NCI-H1417 (cell line): ENCODE measurements at places on chromosomes 12 and 14.

- no peak for DNase-seq
These were observed 11.0 kb upstream of the OAS2 start for GRCh38 chr12:112967306-112967705.

DNA sequence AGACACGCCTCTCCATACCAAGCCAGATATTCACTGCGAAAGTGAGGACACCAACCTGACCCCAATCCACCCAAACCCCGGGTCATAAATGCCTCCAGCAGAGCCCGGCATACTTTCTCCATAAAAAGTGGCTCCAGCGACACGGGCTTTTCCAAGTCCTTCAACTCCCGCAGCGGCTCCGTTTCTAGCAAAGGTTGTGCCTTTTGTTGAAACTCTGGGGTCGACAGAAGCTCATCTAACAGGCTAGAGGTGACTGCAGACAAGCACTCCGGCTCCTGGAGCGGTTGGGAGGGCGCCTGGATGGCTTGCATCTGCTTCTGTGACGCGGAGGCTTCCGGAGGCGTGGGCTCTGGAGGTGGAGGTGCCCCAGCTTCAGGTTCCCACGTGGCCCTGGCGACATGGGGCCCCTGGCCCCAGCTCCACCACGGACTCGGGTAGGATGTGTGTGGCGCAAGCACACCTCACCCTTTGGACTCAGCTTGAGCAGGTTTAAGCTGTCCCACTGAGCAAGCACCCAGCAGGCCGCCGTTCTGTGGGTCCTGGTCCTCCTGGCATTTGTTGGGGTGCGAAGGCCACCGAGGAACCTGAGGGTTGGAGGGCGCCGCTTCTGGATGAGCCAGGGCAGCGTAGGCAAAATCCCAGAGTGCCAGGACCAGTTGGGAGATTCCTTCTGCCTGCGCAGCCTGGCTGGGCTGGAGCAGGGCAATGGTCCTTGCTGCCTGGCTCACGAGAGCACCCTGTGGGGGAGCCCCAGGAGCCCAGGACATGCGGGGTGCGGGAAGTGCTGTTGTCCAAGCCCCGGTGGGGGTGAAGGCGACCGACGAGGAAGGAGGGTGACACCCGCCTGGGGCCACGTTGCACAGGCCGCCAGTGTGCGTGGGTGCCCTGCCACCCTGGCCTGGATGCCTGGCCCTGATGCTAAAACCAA is 186.3 kb downstream of the ALG10 start:
- no peak for DNase-seq

GRCh38 chr12:112686373-112686772 is 105.2 kb upstream of the RPH3A start:
- DNase-seq, result no peak

GRCh38 chr12:120101182-120101581 is 15.4 kb downstream of the RAB35 start:
- no peak for DNase-seq

- no peak for DNase-seq
These were observed 185.6 kb downstream of the ZFP36L1 start for GRCh38 chr14:68607081-68607866.

- no peak for DNase-seq
These were observed 6.5 kb upstream of the PPFIBP1 start for GRCh38 chr12:27517546-27517945.

- DNase-seq, result no peak
These were observed 25.9 kb upstream of the ISM2 start for GRCh38 chr14:77524536-77524935.

DNA sequence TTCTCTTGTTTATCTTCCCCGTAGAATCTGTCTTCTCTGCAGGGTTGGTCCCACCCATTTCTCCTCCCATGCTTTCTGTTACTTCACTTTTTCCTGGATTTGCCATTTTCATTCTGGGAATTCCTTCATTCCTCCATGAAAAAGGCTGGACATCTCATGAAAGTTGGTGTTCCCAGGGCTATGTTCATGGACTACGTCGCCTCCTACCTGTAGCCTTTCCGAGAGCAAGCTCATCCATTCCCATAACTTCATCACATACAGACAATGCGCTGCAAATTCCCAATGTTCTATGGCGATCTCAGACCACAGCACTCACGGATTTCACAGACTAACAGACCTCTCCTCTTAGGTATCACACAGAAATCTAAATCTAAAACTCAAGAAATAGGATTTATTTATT is 217.1 kb downstream of the EXOC5 start:
- no peak for DNase-seq

DNA sequence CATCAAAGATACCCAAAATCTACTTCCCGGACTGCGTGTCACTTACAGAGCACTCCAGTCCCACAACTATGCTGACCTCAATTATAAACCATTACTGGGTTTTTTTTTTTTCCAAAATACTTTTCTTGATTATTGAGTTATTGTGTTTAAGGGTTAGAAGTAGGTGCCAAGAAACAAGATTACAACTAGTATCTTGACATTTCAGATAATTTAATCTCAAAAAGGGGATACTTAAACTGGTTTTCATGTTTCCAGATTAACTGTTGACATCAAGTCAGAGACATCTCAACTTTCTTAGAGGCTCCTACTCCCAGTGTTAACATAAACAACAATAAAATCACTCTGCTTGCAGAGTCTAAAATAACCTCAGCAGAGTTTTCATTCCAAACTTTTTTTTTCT is 131.2 kb upstream of the ARID2 start:
- DNase-seq, result no peak

DNA sequence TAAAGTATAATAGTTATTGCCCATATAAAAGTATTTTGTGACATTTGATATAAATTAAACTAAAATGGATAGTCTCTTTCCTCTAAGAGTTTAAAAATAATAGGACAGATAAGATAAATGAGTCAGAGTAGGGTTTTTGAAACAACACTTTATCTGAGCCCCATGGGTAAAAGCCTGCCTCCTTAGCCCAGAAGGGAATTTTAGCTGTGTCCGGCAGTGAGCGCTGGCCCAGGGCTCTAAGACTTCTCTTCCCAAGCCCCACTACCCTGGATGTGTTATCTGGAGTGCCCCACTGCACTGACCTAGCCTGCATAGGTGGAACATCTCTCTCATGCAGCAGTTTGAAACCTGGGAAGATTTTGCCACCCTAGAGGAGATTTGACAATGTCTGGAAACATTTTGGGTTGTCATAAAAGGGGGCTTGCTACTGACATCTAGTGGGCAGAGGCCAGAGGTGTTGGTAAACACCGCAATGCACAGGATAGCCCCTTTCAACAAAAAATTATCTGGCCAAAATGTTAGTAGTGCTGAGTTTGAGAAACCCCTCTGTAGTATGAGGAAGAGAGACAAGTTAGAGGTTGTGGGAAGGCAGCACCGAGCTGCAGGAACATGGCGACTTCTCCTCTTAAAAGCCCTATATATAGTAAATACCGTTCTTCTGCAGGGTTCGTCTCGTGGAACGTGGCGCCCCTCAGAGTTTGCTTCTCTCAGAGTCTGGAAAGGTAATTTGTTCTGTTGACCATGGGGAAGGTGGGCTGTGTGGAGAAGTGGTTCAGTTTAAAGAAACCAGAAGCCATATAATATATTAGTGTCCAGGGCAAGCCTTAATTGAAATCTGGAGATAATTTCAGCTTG is 29.3 kb upstream of the ATF1 start:
- DNase-seq, result no peak

DNA sequence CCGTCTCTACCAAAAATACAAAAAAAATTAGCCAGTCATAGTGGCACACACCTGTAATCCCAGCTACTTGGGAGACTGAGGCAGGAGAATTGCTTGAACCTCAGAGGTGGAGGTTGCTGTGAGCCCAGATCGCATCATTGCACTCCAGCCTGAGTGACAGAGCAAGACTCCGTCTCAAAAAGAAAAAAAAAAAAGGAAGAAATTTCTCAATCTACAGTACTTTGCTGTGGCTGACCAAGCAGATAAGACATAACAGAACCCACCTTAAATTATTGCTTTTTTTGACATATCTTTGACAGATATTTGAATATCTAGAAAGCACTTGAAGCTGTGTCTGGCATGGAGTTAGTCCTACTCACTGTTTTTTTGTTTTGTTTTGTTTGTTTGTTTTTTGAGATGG is 34.9 kb upstream of the HNF1A start:
- no peak for DNase-seq

- peak; percentile 7 for DNase-seq
These were observed 71.7 kb downstream of the TRAF3 start for GRCh38 chr14:102848830-102849525.

DNA sequence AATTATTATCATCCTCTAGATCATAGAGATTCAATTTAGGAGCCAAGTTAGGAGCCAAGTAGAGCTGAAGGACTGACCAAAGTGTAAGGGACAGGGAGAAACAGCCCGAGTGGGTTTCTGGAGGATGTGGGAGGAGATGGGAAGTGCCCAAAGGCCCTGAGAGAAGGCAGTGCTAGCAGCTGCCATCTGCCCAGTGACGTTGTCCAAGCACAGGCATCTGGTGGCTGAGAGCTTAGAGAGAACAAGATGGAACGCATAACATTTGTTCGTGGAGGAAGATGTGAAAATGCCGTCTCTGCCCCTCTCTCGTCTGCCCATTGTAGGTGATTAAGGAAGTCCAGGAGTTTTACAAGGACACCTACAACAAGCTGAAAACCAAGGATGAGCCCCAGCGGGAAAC is 34.7 kb downstream of the CD9 start:
- DNase-seq, result no peak

GRCh38 chr12:84805474-84805858 is 107.1 kb downstream of the SLC6A15 start:
- no peak for DNase-seq

DNA sequence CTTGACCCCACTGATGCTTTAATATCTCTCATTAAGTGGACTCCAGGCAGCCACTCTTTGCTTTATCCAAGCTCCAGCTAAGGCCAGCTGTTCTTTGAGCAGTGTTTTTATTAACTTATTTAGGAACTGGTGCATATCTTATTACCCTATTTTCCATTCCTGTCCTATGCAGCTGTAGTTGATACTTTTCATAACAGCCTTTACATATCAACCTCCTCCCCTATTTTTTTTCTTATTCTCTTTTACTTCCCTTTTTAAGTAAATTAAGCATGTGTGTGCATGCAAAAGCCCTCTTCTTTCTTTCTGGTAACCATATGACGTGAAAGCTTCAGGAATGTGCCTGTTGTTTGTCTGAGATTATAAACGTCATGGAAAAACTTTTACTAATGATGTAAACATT is 121.2 kb downstream of the PTPRQ start:
- DNase-seq, result peak; percentile 43

DNA sequence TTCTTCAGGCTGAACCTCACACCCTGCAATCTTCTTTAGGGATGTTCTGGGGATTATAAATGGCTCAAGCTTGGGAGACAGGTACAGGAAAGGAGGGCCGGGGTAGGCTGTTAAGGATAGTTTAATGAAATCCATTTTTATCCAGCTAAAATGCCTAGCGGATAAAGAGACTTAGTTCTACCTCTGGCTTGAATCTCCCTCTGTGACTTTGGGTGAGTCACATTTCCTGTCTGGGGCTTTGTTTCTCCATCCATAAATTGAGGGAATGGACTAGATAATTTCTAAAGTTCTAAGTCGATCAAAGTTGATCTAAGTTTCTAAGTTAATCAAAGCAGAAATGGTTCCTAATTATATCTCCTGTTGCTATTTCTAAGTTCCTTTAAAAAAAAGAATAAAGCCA is 319.6 kb upstream of the E2F7 start:
- no peak for DNase-seq

- no peak for DNase-seq
These were observed 58.5 kb downstream of the NUAK1 start for GRCh38 chr12:106080041-106080790.

- DNase-seq, result no peak
These were observed 22.2 kb downstream of the LPCAT3 start for GRCh38 chr12:6996040-6996441.

DNA sequence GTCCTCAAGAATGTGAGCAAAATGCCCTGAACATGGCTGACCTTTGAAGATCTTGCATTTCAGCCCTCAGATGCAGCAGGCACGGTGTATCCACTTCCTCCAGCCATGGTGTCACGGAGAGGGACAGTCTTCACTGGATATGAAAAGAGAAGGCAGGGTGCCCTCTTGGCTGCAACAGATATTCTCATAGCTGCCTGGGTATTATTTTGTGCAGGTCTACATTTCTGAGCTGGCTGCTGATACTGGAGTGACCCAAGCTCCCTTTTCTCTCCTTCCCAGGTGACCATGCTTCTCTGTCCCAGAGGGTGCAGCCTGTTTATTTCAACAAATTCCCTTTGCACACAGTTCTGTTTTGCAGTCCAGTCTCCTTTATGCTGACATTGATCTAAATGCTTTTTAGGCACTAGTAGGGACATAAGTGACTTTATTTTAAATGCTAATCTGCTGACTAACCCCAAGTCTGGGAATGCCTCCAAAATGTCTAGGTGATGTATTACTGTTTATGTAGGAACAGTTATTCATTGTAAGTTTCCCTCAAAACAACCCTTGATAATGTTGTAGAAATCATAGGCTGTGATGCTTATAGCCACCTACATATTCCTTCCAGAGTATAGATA is 17.4 kb upstream of the PYGL start:
- no peak for DNase-seq

GRCh38 chr12:85782711-85783110 is 53.5 kb downstream of the RASSF9 start:
- DNase-seq, result peak; percentile 59

- DNase-seq, result no peak
These were observed 126.7 kb downstream of the TMEM132D start for GRCh38 chr12:129776977-129777667.

- DNase-seq, result no peak
These were observed 82.3 kb downstream of the SLC38A4 start for GRCh38 chr12:46743456-46743855.

DNA sequence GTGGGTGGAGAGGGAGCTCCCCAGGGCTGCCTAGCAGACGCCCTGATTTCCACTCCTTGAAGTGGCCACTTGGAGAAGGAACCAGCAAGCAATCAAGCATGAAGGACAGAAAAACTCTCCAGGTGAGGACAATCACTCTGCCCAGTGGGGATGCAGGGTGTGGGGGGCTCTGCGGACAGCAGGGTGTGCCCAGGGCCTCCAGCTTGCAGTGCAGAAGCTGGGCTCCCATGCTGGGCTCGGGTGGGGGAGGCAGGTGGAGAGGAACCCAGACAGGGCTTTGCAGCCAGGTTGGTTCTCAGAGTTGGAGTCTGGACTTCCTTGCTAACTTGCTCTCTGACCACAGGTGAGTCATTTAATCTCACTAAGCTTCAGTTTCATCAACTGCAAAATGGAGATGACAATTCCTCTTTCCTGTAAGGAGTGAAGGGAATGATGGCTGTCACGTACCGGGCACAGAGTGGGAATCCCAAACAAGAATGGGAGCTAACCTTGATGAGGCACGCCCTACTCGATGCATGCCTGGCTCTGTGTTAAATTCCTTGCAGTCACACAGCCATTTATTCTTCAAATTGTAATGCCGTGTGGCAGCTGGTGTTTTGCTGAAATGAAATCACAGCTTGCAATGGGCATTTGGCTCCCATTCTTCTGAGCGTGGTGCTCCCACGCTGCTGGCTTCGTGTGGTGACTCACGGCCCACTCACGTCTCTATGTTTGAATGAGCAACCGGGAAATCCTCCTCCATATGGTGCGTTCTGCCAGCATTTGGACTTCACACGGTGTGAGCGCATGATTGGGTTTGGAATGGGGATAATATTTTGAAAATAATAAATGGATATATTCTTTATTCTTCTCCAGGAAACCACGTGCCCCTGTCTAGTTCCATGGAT is 75.2 kb downstream of the PRIMA1 start:
- peak; percentile 87 for DNase-seq
